EH (cell line): ENCODE measurements at places on chromosomes 13 and 19.
A peak's percentile ranks its signal among the peaks of the same experiment; 100 is the strongest.

DNA sequence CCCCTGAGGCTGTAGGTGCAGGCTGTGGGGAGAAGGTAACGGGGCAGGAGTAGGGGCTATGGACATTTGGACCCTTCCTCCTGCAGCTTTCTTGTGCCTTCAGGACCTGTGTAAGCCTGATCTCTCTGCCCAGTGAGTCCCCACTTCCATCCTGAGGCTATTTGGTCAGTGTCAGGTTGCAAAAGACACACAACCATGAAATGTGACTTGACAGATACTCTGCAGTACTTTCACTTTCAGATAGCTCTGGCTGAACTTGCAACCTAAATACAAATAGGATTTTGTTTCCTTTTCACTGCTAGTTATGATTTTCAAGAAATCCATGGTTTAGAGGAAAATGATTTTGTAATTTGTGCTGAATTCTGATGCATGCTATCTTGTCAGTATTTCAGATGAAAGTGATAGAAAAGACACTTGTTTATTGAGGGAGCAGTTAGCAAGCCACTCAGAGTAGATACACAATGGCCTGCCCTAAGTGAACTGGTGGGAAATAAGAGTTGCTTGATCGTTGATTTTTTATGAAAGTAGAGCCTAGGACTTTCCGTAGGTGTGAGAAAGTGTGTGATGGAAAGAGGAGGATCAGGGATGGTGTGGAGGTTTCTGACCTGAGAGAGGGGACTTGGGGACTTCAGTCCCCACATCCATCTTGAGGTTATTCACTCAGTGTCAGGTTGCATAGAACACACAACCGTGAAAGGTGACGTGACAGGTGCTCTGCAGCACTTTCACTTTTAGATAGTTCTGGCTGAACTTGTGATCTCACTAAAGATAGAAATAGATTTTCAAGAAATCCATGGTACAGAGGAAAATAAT is 18.1 kb upstream of the EID2 start:
- peak; percentile 32 for DNase-seq

GRCh38 chr13:94678845-94679244 is 33.5 kb downstream of the SOX21 start:
- DNase-seq = no peak

- no peak for DNase-seq
Measured at GRCh38 chr13:107669391-107669993, 545.8 kb downstream of the LIG4 start.

- DNase-seq = no peak
Measured at GRCh38 chr13:40809471-40809870, 20.1 kb downstream of the SLC25A15 start.

DNA sequence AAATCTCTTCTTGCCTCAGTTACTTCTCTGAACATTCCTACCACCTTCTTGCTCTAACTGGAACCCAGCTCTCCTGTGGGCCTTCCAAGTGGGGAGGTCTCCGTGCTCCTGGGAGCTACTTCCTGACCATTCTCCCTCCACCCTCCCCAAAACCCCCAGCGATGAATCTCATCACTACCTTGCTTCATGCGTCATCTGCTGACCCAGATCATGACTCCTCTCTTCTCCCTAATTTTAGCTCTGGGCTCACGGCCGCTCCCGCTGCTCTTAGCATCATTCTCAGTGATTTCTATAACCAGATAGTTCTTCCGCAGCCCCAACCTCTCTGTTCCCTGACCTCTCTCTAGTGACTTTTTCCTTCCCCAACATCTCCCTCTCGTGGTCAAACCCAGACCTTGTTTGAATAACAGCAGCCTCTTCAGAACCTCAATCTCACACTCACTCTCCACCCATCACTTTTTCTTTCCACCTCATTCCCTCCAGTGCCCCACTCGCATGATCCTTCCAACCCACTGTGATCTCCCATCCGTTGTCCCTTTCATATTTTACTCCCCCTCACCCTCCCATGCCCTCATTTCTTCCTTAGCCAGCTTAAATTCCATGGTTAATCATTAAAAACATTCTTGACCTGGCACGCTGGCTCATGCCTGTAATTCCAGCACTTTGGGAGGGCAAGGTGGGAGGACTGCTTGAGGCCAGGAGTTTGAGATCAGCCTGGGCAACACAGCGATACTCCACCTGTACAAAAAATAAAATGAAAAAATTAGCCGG is 21.8 kb downstream of the MRPS12 start:
- peak; percentile 17 for DNase-seq

DNA sequence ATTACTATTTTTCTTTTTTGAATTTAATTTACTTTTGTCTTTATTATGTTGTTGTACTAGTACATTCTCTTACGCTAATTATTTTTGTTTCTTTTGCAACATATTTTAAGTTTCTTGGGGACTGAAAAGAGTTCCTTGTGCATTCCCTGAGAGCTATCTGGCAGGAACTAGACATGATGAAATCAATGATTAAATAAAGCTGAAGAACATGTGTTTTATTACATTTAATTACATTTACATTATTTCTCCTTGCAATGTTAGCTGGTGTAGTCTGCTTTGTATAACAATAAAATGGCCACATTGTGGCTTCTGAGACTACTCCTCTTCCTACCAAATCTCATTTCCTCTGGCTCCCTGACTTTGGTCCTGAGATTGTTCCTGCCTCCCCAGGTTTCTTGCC is 244.9 kb downstream of the NDFIP2 start:
- no peak for DNase-seq

- DNase-seq = no peak
Measured at GRCh38 chr19:2229103-2230032, 6.8 kb downstream of the PLEKHJ1 start.

DNA sequence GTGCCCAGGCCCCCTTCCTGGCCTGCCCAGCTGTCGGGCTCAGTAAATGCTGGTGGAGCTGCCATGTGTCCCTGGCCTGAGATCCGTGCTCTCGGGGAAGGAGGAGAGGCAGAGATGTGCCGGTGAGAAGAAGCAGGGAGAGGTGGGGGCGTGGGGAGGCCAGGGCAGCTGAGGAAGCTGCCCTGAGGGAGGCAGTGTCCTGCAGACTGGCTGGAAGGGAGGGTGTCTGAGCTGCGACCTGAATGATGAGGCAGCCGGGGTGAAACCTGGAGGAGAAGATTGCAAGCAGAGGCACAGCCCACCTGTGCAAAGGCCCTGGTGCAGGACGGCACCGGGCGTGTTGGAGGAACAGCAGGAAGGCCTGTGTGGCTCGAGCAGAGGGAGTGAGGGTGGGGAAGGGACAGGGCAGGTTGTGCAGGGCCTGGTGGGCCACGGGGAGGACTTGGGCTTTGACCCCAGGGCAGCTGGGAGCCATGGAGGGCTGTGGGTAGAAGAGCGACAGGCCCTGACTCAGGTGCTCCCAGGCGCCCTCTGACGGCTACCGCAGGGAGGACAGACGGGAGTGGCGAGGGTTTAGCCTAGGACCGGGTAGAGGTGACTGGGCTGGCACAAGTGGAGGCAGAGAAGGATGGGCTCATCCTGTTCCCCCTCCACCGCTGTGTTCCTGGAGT is 14.0 kb upstream of the CELF5 start:
- peak; percentile 43 for DNase-seq

DNA sequence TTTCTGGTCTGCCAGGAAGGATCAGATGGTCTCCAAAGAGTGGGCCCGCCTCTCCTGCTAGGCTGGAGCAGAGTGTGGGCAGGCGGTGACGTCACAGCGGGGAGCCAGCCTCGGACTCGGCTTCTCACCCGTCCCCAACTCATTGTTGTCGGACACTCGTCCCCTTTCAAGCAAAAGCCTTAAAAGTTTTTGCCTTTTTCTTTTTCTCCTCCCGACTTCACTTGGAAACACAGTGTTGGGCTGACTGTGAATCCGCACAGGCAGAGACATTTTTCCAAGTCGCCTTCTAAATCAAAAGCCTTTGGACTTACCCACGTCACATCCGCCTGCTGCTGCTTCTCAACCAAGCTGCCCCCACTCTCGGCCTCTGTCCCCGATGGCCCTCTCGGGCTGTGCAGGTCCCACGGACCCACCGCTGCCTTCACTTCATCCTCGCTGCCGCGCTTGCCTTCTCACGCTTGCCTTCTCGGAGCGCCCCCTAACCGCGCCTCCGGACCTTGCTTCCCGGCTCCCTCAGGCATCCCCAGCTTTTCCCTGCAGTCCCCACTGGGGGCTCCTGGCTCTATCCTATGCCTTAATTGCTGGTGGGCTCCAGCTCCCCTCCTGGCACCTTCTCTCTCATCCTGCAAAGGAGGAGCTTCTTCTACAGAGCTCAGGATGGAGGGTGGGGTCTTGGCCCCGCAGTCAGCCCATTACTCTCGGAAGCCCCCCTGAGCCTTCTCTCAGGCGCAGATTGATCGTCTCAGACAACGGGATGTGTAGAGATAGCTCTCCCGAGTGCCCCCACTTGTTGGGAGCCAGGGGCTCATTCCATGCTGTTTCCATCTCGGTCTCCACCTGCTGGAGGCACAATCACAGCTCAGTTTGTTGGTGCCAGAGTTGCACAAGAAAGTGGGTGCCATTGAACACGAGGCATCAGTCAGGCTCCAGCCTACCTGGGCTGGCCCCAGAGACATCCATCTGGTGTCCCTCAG is 3.9 kb upstream of the ZNF135 start:
- no peak for DNase-seq

GRCh38 chr19:42412661-42413076 is 14.5 kb downstream of the LIPE start:
- no peak for DNase-seq
